SK-N-MC (cell line): ENCODE measurements at places on chromosomes 4 and X.

GRCh38 chr4:108171339-108172230 lies 2.9 kb upstream of the LEF1 start:
- no peak for DNase-seq

GRCh38 chr4:36332782-36333131 lies 51.3 kb downstream of the DTHD1 start:
- DNase-seq, result no peak

GRCh38 chr4:77355731-77356130 lies 198.7 kb downstream of the CCNG2 start:
- DNase-seq, result no peak

- no peak for DNase-seq
Observed at GRCh38 chr4:40933272-40934053, 183.7 kb downstream of the NSUN7 start.

GRCh38 chr4:172357006-172357540 lies 543.9 kb downstream of the GALNTL6 start:
- DNase-seq, result peak; percentile 35

DNA sequence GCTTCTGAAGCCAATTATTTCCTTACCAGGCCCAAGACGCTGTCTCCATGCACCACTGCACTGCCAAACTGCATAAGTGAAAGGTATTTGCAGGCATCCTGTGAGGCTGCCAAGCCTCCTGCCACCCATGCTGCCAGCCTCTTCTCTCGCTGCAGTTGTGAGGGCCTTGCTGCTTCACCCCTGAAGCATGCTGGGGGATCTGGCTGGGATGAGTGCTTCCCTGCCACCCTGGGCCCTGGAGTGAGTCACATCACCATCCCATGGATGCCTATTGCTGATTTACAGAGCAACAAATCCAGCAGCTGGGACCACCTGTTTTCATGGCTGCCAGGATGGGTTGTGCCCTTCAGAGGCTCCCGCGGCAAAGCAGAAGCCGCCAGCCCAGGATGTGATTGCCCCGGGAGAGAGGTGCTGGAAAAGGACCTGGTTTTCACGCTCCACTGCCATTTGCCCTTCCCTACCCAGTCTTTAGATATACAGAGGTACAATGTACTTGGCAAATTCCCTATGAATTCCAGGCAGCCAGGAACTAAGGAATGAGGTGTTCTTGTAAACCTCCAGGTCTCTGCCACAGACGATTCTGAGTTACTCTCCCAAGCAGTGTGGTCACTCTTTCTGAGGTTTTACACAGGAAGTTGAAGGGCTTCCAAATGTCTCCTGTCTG lies 41.5 kb upstream of the PTCHD1 start:
- DNase-seq, result no peak

GRCh38 chrX:28997706-28998463 lies 410.6 kb downstream of the IL1RAPL1 start:
- DNase-seq, result no peak

DNA sequence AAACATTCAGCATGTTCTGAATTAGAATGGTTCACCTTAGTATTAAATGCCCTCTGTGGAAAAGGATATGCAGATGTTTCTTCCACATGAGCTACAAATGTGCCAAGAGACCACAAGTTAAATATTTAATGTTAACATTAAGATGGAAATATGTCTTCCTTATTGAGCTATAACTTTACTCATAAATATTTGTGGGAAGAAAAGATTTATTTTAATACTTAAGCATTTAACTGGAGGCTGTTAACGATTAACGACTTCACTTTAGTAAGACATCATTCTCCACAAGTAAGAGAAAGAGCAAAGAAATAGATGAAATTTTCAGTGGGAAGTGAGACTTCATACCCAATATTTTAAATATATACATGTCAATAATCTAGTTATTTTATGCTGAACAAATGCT lies 1046.0 kb upstream of the GRID2 start:
- DNase-seq, result no peak

GRCh38 chr4:102157984-102158383 lies 187.3 kb downstream of the SLC39A8 start:
- DNase-seq, result no peak

GRCh38 chrX:120456973-120457372 lies 12.1 kb downstream of the LAMP2 start:
- DNase-seq, result no peak

DNA sequence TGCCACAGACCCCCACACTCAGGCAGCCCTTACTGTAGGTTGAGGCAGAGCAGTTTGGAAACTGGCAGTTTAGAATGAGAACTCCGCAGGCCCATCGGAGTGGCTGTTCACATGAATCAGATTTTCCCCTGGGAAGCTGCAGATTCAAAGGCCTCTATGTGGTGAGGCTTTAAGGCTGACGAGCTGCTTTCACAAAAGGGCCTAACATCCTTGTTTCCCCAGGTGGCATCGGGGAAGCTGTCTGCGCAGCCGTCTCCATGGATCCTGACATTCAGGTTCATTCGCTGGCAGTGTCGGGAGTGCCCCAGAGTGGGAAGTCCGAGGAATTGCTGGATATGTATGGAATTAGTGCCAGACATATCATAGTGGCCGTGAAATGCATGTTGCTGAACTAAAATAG lies 33.7 kb downstream of the TKTL1 start:
- no peak for DNase-seq

DNA sequence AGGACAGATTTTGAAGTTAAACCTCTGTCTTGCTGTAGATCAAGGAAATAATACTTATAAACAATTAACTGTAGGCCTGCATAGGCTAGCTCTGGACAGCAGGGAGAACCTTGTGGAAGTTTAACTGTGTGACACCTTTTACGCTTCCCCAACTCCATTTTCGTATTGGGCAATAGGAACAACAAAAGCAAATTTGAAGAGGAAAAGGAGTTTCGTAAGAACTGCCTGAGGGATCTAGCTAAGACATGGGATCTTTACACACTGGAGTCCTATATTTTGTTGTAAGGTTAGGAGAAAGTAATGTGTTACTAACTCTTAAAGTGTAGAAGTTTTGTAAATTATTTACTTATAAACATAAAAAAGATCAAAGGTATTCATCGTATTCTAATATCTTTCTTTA lies 324.9 kb upstream of the CASK start:
- no peak for DNase-seq

- no peak for DNase-seq
Observed at GRCh38 chrX:6693051-6693450, 158.1 kb upstream of the VCX3A start.

GRCh38 chr4:157389741-157390140 lies 169.2 kb downstream of the GRIA2 start:
- no peak for DNase-seq

- no peak for DNase-seq
Observed at GRCh38 chr4:151716324-151716723, 44.5 kb downstream of the GATB start.

GRCh38 chrX:68254738-68255645 lies 178.3 kb downstream of the OPHN1 start:
- no peak for DNase-seq

GRCh38 chr4:147363514-147363913 lies 117.4 kb upstream of the EDNRA start:
- DNase-seq, result no peak

- DNase-seq, result no peak
Observed at GRCh38 chr4:20075248-20075871, 176.3 kb upstream of the SLIT2 start.

- DNase-seq, result no peak
Observed at GRCh38 chr4:182917182-182918043, at the start of gene DCTD. Gene DCTD, minus strand, starts transcription at chr4:182917386. Its CDS starts 1,818 bp downstream, at chr4:182915568.
